ENCODE measurements at places on chromosomes 7 and 10.
A peak's percentile ranks its signal among the peaks of the same experiment; 100 is the strongest.

DNA sequence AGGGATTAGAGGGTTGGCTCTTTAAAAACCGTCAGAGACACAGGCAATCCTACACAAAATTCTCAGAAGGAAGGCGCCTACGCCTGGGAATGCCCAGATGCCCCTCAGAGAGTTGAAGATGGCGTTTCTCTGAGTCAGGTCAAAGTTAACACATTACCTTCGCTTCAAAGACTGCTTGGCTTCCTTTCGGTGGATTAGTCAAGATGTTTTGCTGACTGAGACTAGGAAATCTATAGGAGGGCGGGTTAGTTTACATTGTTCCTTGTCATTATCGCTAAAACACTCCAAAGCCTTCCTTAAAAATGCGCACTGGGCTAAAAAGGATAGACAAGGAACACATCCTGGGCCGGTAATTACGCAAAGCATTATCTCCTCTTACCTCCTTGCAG, 995 bp upstream of the CFTR start:
- no peak for DNase-seq

GRCh38 chr10:61257956-61258496, 195.2 kb downstream of the TMEM26 start:
- no peak for DNase-seq

- peak; percentile 24 for DNase-seq
These were observed 73.3 kb downstream of the WIPF3 start for GRCh38 chr7:29879609-29880008.

DNA sequence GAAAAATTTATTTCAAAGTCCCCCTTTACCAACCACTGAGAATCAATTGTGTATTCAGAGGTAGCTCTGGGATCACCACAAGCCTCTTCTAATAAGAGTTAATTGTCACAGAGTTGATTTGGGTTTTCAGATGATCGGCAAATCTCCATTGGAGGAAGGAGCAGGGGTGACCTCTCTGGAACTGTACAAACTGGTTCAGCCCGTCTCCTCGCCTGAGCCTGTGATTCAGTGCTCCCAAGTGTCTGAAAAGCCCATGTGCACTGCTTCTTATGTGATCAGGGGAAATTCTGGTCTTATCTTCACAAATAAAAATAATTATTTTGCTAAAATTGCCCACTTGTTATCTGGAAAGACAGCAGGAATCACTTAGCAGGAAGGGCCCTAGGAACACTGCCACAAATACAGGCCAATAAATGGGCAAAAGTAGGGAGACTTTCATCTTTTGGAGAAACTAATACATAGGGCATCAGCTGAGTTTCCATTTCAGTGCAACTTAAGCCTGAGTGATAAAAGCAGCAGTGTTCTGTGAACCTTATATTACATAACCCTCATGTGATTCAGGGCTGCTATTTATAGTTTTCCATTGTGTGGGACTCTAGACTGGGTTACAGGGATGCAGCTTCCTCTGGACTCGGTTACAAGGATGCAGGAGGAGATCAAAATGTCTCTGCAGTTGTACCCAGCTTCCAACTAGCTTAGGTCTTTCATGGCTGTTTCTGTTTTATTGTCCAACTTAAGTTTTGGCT, 32.3 kb downstream of the CDK1 start:
- DNase-seq = no peak

- DNase-seq = no peak
These were observed 833 bp downstream of the GDF2 start for GRCh38 chr10:47323087-47323486.

- no peak for DNase-seq
These were observed 82.2 kb upstream of the GPR141 start for GRCh38 chr7:37601321-37601720.

All from activated CD8-positive, alpha-beta T cell treated with anti-CD3 and anti-CD28 coated beads for 36 hours (primary cell).